Mucosa of descending colon (tissue), 3 donors: ENCODE measurements at places on chromosomes 1 and 21.

DNA sequence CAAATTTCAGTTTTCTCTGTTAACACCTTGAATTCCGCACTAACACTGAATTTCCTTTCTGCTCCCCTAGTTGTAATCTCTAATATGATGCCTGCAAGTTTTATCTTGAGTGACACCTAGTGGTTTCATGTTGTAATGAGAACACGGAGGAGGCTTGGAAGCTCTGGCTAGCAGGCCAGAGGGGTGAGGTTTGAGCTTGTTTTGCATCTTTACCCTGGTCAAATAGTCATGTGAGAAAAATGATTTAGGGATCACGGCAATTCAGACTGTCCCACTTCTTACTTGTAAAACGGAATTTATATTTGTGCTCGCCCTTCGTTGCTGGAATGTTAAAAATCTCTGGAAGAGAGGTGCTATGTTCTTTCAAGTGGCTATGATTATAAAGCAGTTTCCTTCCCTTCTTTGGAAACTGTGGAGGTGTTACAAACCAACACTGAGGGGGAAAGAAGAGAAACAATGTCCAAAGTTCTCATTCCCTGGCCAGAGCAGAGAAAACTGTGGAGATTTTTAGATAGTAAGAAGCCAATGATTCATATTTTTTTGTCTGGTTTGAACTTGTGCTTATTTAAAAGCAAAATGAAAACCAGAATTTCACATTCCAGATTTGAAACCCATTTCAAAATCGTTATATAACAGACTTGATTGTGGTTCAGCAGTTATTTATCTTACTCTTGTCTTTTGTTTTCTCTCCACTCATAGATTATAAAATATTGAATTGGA lies 5.3 kb upstream of the MROH9 start:
- no peak for DNase-seq

DNA sequence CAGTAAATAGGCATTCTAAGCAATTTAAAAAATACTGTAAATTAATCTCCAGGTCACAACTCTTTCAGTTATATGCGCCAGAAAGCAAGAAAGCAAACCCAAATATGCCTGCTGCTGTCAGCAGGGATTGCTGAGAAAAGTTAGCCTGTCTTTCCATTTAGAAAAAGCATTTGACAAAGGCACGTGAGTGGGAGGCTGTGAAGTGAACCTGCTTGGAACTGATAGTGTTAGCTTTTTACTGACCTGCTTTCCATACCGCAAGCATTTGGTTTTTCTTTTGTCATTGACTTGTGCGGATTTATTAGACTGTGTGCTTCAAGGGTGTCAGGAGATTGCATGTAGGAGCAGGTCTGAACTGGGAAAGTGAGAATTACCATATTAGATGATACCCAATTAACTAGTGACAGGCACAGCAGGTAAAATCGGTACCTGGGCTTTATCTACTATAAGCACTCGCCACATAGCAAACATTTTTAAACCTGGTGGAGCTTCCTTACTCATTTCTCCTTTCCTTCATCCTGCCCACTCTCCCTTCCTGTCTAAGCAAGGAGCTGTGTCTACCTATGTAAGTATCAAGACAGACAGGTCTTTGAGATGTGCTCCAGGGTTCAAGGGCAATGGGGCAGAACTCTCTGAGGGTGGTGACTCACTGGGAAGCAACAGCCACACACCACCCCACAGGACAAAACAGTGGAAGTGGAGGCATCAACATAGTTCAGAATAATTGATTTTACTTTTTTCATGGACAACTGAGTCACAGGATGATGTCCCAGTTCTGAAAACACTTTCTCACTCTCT lies 323.9 kb downstream of the DISC1 start:
- no peak for DNase-seq

DNA sequence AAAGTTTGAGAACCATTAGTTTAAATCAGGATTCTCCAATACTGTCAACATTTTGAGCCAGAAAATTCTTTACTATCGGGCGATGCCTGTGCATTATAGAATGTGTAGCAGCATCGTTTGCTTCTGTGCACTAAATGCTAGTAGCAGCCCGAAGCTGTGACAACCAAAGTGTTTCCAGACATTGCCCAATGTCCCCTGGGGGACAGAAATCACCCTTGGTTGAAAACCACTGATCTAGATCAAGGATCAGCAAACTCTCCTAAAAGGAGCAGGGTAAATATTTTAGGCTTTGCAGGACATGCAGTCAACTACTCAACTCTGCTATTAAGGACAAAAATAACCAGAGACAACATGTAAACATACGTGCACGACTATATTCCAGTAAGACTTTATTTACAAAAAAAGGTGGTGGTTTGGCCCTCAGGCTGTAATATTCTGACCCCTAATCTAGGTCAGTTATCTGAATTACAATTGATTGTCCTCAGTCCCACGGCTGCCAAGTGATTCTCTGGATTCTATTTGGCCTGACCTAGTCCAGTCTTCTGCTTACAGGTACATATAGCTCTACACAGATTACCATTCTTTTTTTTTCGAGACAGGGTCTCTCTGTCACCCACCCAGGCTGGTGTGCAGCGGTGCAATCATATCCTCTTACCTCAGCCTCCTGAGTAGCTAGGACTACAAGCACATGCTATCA lies 10.6 kb downstream of the FAF1 start:
- DNase-seq, result no peak

DNA sequence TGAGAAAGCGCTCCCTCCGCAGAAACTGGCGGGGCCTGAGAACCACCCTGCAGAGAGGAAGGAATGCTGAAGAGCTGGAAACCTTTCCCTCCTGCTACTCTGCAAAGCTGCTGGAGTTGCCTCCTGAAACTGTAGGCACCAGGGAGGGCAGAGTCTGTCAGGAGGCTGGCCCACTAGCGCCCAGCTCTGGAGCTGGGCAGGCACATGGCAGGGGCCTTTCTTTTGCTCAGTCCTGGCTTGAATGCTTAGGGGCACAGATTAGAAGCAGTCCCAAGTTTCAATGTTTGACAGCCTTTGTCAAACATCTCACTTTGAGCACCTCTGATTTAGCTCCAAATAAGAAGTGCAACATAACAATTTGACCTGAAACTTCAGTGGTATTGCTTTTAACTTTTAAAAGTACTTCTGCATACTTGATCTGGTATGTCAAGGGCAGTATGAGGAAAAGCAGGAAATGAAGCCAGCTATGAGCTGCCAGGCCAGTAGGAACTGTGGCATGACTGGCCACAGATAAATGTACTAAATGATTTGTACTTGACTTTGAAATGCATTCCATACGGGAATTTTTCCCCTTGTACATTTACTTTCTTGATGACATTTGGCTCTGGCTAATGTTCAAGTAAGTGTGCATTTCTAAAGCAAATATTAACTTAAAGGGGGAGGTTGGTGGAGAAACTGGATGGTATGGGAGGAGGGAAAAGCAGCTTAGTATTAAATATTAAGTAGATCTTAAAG lies 7.2 kb downstream of the C1orf116 start:
- no peak for DNase-seq

GRCh38 chr1:25716320-25716719 lies 83.7 kb upstream of the SELENON start:
- DNase-seq, result no peak

DNA sequence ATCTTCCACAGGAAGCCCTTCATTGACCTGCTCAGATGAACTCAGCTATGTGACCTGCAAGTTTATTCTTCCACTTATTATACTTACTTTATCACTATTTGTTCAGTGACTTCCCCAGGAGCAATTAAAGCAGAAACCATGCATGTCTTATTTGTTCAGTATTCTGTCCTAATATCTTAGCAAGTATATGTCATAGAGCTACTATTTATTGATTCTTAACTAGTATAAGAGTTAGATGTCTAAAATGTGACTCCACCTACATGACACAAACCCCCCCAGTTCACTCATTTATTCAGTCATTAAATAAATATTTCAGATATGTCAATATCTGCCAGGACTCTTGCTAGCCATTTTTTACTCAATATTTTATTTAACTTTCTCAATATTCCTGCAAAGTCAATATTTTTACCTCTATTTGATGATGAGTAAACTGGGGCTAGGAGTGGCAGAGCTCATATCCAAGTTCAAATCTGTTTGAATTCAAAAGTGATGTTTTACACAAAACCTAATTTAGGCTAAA lies 469.0 kb upstream of the USP24 start:
- no peak for DNase-seq

GRCh38 chr1:196660272-196660671 lies 8.4 kb downstream of the CFH start:
- no peak for DNase-seq

DNA sequence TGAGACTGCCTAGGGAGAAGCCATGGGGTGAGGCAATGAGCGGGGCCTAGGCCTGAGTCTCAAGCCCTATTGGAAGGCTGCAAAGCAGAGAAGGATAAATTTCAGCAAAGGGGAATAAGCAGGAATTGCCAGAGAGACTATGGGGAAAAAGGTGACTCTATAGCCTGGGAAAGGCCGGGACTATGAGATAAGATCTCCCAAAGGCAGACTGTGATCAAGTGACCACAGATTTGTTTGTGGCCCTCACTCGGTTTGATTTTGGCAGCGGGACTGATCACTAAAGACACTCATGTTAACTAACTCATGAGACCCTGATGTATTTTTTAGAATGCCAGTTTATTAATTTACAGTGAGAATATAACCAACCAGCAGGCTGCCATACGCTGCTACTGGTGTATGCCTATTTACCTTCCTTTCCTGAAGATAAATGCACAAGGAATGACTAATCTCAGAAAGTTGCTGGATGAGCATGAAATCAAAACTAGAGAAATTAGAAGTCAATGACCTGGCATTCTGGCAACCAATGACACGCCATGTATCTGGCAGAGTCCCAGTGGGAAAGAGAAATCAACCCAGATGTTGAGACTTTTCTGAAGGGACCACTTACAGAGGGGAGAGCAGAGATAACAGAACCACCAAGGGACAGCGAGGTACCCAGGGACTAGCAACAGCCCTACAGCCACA lies 4.3 kb downstream of the HSF2BP start:
- DNase-seq, result no peak

- DNase-seq, result no peak
Observed at GRCh38 chr1:152003846-152004442, 10.3 kb upstream of the S100A10 start.

DNA sequence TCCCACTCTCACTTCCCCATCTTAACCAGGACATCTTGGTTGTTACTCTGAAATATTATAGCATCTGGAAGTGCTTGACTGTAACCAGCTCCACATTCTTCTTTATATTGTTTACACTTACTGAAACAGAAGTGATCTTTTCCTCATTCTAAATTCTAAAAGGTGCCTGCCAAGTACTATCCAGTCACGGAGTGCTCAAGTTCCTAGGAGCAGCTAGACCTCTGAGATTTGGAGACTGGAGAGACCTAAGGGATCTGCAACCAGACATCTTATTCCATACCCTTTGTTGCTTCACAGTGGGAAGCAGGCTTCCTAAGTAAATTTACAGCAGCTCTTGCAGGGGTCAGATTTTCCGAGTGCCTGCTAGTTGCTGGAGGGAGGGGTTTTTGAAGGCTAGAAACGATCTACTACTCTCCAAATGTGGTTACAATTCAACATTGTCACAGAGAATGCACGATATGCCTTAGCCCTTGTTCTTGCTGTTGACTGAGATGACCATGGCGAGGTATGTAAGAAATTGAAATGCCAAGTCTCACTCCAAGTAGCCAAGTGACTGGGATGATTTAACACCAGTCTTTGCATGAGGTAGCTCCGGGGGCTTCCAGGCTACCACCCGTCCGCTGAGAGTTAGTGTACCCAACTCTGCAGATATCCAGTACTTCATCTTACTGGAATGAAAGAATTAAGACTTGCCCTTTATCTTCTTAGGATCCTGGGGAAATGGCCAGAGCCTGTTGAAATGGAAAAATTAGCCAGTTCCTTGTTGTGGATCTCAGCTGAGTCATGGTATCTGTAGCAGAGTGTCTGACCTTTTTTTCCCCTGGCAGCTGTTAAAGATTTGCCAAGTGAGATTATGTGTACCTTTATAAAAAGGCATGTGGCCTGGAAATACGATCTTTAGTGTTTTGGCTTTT lies 150.8 kb downstream of the MAST2 start:
- no peak for DNase-seq

DNA sequence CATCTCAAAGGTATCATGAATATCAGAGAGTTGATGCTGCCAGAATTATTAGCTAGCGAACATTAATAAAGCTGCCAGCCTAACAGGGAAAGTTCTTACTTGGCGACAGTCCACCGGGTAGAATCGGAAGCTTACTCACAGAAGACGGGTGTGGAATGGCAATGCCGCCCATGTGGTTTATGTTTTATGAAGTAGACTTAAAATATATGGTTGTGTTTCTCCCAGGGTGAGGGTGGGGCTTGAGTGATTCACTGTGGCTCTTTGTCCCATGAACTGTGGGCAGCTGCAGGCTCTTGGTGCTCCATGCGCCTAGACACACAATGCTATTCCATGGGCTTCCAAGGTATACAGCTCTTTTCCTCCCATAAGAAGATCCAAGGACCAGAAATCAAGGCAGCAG lies 162.7 kb downstream of the PIGK start:
- DNase-seq, result no peak

- no peak for DNase-seq
Observed at GRCh38 chr1:35847935-35848565, 35.0 kb upstream of the AGO1 start.

- DNase-seq, result no peak
Observed at GRCh38 chr1:168958562-168959289, 147.8 kb upstream of the ATP1B1 start.

DNA sequence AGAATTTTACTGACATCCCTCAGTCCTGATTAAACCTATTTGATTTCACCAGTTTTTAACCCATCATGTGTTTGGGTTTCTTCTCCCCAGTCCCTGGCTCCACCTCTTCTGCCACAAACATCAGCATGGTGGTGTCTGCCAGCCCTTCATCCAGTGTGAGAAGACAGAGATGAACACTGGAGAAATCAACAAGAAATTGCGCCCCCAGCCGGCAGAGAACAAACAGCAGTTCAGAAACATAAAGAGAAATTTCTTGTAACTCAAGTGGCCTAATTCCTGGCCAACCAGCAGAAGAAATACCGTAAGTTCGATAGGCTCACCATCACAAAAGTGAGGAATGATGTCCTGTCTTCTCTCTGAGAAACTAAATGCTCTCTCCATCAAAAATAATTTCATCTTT lies 18.3 kb downstream of the S100A11 start:
- DNase-seq, result no peak

GRCh38 chr1:91804546-91805023 lies 81.4 kb downstream of the TGFBR3 start:
- DNase-seq, result no peak

DNA sequence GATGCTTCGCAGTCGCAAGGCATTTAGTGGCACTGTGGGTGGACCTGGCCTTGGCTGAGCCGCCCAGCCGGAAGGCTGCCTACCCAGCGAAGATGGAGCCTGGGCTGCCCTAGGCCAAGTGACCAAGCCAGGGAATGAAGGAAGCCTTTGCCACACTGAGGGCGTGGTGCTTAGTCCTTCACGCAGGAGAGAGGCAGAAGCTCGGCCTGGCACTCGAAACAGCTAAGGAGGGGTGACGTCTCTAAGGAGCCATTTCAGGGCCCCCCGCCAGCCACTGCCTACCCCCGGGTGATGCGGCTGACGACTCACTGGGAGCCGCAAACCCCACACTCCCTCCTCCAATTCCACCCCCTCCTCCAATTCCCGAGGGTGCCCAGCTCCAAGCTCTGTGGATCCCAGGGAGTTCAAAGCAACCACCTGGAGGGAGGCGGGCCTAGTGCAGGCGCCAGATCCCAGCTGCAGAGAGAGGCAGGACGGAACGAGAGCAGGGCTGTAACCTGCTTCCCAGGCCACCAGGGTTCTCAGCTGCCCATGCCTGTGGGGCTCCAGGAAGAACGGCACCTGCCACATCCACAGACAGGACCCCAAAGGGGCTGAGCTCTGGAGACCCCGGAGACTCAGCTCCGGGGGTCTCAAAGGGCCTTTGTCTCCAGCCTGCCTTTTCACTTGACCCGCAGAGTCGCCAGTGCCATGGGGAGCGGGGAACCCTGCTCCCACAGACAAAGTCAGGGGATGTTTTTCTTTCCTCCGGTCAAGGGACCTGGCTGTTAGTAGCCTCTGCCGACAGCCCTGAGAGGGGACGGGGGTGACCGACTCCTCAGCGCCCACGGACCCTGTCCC lies 75.8 kb downstream of the ARHGEF16 start:
- DNase-seq, result peak; percentile 50
